ENCODE measurements at places on chromosomes 4 and X.

GRCh38 chr4:100842856-100843255 is 325.0 kb upstream of the EMCN start:
- DNase-seq = no peak

GRCh38 chrX:361231-362145 is 25.2 kb downstream of the PPP2R3B start:
- DNase-seq = no peak

- DNase-seq = no peak
These were observed 58.6 kb downstream of the GATB start for GRCh38 chr4:151702256-151702655.

DNA sequence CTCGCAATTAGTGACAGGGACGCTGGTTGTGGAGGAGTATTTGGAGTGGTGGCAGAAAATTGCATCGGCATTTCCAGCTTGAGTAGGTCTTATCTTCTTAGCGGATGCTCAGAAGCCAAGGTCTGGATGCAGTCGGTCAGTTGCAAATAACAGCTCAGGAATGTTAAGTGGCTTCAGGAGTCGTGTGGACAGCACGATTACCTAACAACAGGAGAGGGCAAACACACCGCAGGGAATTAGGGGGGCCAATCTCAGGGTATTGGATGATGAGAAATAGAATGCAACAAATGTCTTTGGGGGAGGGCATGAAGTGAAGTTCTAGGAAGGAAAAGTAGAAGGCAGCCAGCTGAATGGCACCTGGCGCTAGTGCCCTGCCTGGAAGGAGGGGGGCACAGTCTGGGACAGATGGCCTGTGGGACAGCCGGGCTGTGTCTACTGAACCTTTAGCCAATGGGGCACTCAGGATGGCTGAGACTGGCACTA is 11.8 kb downstream of the RASL11B start:
- no peak for DNase-seq

GRCh38 chrX:47232803-47233332 is at the start of gene USP11:
Gene USP11 (plus strand): TSS chrX:47233009. CDS start chrX:47233044, 35 bp downstream.
- DNase-seq = peak; percentile 38

DNA sequence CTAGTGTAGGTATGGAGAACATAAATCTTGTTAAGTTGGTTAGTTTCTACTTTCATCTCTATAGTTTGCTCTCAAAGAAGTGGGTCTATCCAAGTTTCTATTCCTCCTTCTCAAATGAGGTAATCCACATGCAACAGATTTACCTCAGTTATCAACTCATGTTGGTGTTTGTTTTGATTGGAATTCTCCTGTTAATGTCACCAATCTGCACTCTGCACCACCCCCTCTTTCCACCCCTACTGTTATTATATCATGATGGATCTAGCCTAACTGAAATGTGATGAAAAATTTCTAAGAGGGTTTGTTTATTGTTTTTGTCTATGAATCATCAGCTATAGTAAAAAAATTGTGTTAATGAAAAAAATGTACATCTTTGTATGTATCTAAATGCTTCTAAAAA is 66.1 kb downstream of the AGTR2 start:
- DNase-seq = no peak

DNA sequence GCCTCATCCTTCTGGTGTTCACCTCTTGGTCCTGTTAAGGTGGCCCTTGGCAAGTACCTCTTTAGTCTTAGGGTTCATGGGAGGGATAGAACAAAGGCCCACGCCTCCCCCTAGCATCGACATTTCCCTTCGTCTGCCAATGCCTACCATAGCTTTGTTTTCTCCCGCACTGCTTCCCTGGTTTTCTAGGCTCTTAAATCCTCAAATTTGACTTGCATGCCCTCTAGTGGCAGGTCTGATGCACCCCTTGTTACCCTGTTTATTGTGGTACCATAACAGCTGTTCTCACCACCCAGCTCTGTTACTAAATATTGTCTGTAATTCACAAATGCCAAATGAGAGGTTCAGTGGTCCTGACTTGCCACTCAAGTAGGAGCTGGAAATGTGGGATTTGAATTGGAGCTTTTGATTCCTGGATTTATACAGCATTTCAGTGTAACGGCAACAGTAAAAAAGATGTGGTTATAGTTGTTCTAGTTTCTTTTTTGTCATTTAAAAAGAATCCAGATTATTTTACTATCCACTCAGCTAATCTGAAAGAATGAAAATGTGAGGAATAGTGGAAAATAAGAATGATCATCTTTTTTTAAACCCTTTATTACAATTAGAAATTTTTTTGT is 100.1 kb downstream of the REPS2 start:
- DNase-seq = peak; percentile 0

- no peak for DNase-seq
These were observed 863.4 kb downstream of the PDHA2 start for GRCh38 chr4:96703265-96703664.

DNA sequence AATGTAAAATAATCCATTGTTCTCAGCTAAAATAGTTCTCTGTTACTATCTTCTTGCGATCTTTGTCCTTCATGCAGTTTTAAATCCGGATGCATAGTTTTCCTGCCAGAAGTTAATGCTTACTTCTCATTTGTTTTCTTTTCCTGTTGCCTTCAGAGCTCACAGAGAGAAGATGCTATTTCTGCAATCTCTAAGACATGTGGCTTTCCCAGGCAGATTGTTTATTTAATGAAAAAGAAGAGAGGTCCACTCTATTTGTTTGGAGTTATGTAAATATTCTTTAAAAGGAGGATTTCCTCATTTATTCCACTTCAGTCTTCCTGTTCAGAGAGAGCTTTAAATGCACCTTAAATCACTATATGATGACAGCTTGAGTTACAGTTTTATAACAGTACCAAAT is 39.3 kb upstream of the HPGD start:
- DNase-seq = no peak

GRCh38 chrX:12685541-12685940 is 105.7 kb upstream of the PRPS2 start:
- DNase-seq = no peak

DNA sequence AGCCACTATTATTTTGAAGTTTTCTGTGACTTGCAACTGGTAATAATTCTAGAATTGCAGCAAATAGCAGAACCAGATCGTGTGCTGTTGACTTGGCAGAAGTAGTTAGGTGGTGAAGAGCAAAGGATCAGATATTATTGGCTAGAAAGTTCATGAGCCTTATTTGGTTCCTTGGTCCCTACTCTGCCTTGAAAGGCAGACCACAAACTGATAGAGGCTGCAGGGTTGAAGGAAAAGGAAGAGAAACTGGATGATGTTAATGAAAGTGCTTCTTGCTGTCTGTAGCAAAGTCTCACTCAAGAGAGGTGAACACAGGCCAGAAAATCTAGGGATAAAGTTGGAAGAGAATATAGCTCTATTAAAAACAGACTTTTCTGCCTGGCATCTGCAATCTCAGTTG is 41.2 kb upstream of the RNF150 start:
- DNase-seq = no peak

DNA sequence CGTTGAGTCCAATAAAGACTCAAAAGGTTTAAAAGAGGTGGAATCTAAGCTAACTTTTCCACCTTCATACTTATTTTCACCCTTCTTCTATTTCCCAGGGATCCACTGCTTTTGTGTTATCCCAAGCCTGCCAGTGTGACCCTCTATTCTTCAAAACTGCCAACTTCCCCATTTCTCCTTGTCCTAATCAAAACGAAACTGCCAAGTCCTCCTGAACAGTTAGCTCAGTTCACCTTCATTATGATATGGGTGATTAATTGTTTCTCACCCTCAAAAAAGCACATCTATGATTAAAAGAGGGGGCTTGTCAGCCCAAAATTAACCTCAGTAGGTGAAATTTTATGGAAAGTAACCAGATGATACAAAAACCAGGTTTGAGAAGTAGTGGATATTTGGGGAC is 108.4 kb downstream of the GUCY2F start:
- DNase-seq = no peak

- no peak for DNase-seq
These were observed 626 bp upstream of the CEP135 start for GRCh38 chr4:55947912-55948725.

- DNase-seq = no peak
These were observed 786 bp upstream of the ZFX start for GRCh38 chrX:24148535-24149350.

DNA sequence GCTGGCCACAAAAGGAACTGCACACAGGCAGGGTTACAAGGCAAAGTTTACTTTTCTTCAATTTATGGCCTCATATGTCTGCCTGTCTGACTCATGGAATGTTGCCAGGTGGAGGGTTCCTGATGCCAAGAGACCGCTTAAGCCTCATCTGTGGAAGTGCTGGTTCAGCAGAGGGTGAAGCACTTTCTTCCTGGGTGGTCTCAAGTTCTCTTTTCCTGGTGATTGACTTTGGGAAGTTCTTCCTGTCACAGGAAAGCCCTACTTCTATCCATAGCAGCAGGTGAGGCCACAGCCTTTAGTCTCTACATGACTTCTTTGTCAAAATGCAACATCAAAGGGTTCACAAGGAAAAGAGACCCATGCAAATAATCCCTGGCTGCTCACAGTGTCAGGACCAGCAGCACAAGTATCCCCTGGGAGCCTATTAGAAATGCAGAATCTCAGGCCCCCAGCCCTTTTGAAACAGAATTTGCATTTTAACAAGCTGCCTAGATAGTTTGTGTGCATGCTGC is 81.4 kb upstream of the IGFBP7 start:
- no peak for DNase-seq

DNA sequence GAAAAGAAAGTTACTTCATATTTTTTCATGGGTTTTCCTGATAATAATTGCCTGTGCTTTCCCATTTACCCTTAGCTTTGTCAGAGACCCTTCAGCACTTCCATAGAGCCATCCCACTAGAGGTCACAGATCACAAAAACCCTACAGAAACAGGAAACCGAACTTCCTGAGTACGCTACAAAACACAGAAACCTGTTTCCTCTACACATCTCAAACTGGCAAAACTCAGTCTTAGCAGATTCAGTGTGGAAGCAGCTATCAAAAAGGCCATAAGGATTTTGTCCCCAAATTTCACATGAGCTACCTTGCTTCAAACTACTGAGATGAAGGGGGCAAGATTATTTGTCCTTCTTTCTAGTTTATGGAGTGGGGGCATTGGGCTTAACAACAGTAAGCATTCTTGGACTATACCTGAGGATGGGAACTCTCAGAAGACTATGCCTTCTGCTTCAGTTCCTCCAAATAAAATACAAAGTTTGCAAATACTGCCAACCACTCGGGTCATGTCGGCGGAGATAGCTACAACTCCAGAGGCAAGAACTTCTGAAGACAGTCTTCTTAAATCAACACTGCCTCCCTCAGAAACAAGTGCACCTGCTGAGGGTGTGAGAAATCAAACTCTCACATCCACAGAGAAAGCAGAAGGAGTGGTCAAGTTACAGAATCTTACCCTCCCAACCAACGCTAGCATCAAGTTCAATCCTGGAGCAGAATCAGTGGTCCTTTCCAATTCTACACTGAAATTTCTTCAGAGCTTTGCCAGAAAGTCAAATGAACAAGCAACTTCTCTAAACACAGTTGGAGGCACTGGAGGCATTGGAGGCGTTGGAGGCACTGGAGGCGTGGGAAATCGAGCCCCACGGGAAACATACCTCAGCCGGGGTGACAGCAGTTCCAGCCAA is at the start of gene MMRN1:
MMRN1 (plus strand) TSS at position 206 of the 902 bp plus-strand sequence; CDS start at position 324, 118 bp downstream.
- DNase-seq = no peak

GRCh38 chr4:149955780-149956390 is 122.4 kb upstream of the DCLK2 start:
- DNase-seq = no peak

- DNase-seq = no peak
These were observed 171.2 kb downstream of the TMA16 start for GRCh38 chr4:163665521-163666331.

DNA sequence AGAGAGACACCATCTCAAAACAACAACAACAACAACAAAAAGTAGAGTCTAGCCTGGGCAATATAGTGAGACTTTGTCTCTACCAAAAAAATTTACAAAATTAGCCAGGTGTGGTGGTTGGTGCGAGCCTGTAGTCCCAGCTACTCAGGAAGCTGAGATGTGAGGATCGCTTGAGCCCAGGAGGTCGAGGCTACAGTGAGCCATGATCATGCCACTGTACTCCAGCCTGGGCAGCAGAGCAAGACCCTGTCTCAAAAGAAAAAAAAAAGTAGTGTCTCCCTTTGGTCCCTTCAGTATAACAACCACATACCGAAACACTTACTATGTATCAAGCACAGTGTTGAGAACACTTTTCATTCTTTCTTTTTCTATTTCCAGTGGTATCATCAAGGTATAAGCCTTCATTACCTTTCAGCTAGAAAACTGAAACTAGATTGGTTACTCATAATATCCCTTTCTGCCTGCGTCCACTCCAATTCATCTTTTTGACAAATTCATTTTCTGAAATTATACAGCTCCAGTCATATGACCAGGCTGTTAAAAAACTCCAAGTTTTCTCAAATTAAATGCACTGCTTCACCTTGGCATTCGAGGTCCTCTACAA is 54.1 kb downstream of the RPS6KA3 start:
- no peak for DNase-seq

- DNase-seq = no peak
These were observed 147.1 kb downstream of the EVC2 start for GRCh38 chr4:5561286-5561685.

DNA sequence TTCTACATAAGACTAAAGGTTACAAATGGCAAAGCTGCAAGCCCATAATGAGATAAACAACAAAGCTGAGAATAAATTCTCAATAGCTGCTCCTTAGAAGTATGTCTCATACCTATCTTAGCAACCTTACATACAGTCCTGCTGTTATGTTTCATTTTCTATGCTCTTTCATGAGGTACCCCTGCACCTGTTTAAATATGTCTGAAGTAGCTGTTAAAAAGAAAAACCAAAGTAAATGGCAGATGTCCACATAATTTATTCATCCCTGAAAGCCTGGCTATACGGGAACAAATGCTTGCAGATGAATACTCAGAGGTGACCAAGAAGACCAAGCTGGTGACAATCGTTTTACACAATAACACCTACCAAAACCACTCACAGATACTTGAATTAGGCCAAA is 22.5 kb downstream of the PPA2 start:
- no peak for DNase-seq

- no peak for DNase-seq
These were observed 69.6 kb downstream of the KIT start for GRCh38 chr4:54727346-54727745.

DNA sequence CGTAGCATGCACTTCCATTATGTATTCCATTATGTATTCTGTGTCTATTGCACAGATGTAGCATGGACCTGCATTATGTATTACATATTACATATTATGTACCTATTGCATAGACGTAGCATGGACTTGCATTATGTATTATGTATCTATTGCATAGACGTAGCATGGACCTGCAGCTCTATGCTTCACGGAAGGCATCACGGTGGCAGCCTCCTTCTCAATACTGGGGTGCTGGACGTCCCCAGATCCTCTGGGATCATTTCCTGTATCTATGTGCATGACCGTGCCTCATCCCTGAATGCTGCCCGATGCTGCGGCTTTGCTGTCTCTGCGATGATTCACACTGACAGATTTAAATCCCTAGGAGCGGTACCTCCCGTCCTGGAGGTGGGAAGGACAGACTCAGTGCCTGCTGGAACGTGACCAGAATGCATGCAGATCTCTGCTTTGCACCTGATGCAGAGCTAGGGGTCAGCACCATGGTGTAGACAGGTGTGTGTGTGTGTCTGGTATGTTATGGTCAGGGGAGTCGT is 317.5 kb downstream of the DHRSX start:
- no peak for DNase-seq

All from activated CD8-positive, alpha-beta memory T cell treated with anti-CD3 and anti-CD28 coated beads for 1 hour (primary cell).